Activated naive CD4-positive, alpha-beta T cell treated with anti-CD3 and anti-CD28 coated beads, Interleukin-2, amount 10 ng/mL, durations not matched to agents 7 days and 5 days (primary cell): ENCODE measurements at places on chromosomes 16 and 17.

GRCh38 chr17:41782142-41782541, 4.4 kb downstream of the JUP start:
- DNase-seq, result no peak

DNA sequence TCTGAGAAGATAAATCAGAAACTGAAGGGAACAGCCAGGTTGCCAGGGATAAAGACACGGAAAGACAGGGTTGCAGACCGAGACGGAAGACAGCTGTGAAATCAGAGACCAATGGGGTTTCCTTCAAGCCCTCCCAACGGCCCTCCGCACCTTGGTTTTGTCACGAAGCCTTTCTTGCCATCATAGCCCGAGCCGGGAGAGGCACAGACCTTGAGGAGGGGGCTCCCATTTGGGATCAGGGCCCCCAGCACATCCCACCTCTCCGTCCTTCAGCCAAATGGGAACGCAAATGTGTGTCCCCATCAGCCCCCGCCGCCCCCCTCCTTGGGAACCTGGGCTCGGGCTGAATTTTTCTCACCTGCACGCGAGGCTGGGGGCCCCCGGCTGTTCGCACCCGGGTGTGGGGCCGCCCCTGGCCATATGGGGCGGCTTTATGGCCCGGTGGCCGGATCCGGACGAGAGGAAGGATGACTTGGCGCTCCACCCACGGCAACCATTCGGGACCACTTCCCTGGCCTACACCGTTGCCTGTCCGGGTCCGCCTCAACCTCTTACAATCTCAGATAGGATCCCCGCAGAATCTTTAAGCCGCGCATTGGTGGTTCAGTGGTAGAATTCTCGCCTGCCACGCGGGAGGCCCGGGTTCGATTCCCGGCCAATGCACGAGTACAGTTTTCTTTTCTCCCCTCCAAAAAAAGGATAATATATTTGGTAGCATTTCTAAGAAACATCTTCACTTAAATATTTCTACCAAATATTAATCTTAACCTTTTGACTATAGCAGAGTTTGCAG, 1.4 kb upstream of the HES7 start:
- peak; percentile 83 for DNase-seq

DNA sequence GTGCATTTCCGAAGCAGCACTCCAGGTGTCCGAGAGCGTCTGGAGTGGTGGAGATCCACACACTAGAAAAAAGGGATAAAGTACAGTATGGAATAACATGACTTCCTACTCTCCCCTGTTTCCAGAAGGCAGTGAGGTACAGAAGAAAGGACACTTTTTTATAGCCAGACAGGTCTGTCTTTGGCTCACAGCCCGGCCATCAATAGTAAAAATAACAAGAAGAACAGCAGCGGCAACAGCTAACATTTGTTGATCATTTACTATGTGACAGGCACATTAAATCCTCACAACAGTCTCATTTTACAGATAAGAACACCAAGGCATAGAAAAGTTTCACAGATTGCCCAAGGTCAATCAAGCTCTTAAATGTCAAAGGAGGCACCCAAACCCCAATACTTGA, 16.2 kb downstream of the DYNLRB2 start:
- no peak for DNase-seq

GRCh38 chr17:1239210-1239609, 31.0 kb upstream of the BHLHA9 start:
- DNase-seq, result peak; percentile 42

GRCh38 chr17:42276359-42276608, at the start of gene STAT5B:
TSS of gene STAT5B (minus strand) at chr17:42276391. CDS start at chr17:42232127, 44,264 bp downstream.
- DNase-seq, result peak; percentile 79

DNA sequence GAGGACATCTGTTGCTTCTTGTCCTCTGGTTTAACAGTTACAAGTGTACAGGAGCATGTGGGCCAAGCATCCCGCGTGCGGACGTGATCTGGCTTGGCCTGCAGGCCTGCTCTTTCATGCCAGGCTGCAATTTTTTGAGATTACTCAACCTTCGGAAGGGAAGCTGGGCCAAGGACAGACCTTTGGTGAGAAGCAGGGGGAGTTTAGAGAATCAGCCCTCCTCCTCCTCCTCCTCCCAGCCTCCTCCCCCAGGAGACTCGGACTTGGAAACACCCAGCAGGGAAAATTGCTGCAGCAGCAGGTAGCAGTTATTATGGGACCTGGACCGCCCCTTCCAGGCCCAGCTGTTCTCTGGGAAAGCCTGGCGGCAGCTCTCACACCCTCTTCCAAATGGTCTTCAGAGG, 5.1 kb upstream of the KLHL36 start:
- no peak for DNase-seq

DNA sequence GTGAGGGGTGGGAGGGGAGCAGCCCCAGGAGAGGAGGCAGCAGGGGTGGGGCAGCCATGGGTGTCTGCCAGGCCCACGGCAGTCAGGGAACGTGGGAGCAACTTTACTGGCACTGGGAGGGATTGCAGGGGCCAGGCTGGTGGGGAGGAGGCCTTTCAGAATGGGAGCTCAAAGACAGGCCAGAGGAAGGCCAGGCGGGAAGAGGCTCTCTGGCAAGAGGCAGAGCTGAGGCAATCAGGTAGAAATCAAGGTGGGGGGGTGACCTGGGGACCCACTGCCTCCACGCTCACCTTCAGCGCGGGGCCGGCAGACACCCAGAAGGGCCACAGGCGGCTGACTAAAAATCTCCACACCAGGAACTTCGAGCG, 11.9 kb upstream of the GSE1 start:
- DNase-seq, result no peak

DNA sequence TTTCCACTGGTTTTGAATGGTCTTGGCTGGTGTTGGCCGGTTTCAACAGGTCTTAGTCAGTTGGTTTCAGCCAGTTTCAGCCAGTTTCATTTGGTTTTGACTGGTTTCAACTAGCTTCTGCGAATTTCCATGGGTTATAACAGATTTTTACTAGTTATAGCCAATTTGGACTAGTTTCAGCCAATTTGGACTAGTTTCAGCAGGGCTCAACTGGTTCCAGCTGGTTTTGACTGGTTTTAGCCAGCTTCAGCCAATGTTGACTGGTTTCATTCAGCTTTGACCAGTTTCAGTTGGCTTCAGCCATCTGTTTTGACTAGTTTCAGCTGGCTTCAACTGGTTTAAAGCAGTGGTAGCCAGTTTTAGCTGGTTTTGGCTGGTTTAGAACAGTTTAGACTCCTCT, 432.6 kb downstream of the UTP18 start:
- no peak for DNase-seq

GRCh38 chr17:72622661-72623433, 469.6 kb downstream of the SLC39A11 start:
- no peak for DNase-seq

- DNase-seq, result peak; percentile 27
Measured at GRCh38 chr16:68668266-68668665, 23.2 kb downstream of the CDH3 start.

- DNase-seq, result no peak
Measured at GRCh38 chr16:70475054-70475871, 20.9 kb downstream of the FCSK start.

DNA sequence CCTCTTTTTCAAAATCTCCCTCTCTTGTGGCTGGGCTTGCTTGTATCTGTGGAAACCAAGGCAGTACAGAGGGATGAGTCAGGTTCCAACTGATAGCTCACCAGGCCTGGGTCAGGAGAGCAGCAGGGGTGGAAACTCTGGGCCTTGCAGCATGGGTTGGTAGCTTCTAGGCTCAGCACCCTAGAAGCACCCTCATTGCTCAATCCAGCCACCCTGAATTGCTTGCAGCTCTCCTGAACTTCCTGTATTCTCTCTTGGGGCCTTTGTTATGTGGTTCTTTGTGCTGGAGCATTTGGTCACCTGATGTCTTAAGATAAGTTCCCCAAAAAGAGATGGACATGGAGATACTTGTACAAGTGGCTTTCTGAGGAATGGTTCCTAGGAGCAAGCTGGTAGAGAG, 169.4 kb downstream of the IRX5 start:
- DNase-seq, result no peak

DNA sequence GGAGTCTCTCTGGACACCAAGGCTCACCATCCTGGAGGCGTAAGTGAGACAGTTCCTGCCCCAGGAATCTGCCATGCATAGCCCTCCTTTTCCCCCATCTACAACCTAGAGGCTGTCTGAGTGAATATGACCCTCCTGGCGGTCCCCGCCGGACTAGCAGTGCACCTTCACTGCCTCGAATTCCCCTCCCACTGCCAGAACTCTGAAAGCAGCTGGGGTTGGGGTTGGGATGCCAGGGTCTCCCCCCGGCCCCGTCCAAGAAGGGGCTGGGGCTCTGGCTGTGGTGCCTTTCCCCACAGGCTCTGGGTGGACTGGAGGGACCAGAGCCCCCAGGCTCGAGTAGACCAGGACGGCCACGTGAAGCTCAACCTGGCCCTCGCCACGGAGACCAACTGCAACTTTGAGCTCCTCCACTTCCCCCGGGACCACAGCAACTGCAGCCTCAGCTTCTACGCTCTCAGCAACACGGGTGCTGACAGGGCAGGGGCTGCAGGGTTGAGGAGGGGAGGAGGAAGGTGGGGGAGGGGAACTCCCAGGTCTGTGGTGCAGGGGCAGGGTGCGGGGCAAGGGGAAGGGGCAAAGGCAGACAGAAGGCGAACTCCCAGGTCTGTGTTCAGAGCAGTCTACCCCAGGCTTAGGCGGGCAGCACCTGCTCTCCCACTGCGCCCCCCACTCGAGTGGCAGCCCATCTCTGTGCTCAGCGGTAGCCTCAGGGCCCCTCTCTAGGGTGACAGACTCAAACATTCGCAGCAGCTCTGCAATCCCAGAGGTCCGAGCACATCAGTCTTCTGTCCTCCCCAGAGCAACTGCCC, 1.2 kb downstream of the ZACN start:
- peak; percentile 27 for DNase-seq

GRCh38 chr16:87844120-87844733, 25.1 kb downstream of the SLC7A5 start:
- no peak for DNase-seq

- no peak for DNase-seq
Measured at GRCh38 chr17:80998748-80999535, 7.3 kb downstream of the CHMP6 start.

- no peak for DNase-seq
Measured at GRCh38 chr17:65598746-65599145, 37.3 kb upstream of the AXIN2 start.

DNA sequence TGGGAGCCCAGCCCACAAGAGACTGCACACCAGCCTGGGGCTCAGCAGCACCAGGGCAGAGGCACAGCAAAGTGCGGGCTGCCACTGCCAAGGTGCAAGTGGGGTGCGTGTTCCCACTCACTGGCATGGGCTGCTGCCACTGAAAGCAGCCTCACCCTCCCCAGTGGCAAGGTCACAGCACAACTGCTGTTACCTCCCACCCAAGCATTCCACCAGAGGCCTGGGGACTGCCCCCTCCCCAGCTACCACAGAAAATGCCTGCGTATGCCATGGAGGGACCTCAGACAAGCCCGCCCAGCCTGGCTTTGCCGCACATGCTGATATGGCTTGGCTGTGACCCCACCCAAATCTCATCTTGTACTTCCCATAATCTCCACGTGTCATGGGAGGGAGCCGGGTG, 33.1 kb downstream of the MEAK7 start:
- DNase-seq, result no peak

DNA sequence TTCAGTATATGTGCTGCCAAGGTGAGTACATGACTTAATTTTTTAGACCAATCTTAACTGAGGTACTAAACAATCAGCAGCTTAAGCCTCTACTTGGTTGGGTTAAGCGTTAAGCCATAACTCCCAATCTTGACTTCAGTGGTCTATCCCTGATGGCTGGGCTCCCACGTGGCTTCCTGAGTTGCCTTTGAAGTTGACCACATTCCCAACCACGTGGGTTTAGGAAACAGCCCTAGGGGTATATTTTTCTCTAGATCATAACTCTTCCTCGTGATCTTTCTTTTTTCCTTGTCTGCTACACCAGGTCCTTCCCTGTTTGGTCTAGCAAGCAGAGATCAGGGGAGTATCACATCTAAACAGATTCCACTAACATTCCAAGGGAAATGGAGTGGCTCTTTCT, 20.1 kb upstream of the PIRT start:
- DNase-seq, result no peak

DNA sequence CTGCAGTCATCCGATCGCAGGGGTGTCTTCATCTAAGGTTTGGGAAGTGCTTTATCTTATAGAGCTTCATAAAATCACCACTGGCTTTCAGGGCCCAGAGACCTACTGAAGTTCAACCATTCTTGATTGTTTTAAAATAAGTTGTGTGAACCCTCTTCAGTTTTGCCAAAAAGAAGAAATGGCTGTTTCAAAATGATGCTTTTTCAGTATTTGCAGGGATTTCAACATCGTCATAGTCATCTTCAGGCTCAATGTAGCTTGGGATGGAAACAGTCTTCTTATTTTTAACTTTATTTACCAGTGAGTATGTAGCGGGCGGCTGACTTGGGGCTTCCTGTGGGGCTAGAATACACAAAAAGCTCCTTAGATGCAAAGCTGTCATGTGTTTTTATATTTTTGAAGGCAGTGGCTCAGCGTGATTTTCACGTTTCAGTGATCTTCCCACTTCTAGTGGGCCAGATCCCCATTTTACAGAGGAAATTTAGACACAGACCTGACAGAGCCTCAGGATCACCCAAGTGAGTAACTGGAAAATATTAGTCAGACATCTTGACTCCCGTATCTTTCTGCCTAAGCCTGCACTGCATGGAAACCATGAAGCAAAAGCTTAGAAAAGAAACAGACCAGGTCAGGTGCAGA, 19.1 kb upstream of the ZNF594 start:
- no peak for DNase-seq
